CD4-positive, alpha-beta T cell treated with Interleukin-6 for 4 hours (primary cell): ENCODE measurements at places on chromosomes 2 and 18.
A peak's percentile ranks its signal among the peaks of the same experiment; 100 is the strongest.

- no peak for DNase-seq
These were observed 6.7 kb downstream of the CNNM3 start for GRCh38 chr2:96822786-96823185.

DNA sequence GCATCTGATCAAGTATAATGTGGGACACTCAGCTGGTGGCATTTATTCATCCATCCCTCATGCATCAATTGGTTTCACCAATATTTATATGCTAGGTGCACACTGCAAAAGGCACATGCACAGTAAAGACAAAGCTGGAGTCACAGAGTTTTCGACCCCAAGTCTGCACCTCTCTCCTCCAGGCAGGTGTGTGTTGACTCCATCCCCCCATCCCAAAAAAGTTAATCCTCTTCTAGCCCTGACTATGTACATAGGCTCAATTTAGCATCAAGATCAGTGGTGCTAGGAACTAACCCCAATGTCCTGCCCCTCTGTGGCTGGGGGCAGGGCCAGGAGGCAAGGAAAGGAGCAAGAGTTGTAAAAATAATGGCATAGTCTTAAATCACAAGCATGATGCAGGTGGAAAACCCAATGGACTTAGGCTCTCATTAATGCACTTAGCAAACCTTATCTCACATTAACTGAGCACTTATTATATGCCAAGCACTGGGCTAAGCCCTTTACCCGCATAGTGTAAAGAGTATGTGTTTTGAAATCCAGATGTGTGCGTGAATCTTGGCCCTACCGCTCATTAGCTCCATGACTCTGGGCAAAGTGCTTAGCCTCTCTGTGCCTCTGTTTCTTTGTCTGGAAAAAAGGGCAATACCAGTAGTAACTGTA lies 3.1 kb downstream of the EVA1A start:
- no peak for DNase-seq

GRCh38 chr2:239762655-239763269 lies 262.4 kb downstream of the NDUFA10 start:
- DNase-seq = no peak

DNA sequence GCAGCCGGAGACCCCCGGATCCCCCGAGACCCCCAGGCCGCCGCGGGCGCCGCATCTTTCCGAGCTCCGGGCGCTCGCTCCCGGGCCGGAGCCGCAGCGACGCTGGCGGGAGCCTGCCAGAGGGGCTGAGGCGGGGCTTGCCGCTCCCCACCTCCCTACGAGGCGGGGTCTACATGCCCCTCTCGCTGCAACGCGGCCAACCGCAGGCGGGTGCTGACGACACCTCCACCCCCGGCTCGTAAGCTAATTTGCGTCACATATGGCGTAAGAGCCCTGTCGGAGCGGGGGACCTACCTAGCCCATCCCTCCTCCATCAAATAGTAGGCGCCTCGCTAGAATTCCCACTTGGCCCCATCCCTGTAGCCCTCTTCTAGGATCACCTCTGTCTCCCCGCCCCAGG lies at the start of gene PTPRN:
Gene PTPRN (minus strand): TSS at position 124 of the 400 bp plus-strand sequence. CDS start 69 bp downstream, at position 55.
- no peak for DNase-seq

DNA sequence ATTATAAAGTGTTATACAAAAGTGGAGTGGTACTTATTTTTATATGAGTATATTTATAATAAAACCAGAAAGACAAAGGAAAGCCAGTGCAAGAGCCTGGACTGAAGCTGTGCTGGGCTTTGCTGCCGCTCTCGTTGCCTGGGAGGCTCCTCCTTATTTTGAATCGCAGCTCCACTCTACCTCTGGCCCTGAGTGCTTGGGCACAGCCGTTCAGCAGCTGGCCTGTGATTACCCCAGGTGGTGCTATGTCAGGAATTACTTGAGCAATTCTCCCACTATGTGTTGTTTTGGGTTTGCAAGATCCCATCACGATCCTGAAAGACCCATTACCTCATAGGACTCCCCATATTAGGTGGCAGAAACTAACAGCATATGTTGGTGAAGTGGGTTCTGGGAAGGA lies 53.0 kb upstream of the LCLAT1 start:
- no peak for DNase-seq

DNA sequence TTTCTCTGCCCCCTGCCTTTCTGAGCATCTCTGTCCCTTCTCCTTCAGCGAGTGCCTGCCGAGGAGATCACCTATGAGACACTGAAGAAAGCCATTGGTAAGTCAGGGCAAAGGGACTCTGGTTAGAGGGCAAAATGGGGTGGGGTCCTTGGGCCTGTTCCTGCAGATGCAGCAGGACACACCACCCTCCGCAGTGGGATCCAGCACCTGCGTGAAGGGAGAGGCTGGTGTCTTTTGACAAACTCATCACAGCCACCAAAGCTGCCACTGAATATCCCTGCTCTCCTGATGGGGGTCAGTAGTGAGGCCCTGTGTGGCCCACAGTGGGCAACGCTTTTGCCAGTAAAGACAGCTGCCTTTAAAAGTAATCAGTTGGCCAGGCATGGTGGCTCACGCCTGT lies 18.7 kb downstream of the POMC start:
- no peak for DNase-seq

GRCh38 chr18:32389858-32390257 lies 80.8 kb downstream of the GAREM1 start:
- DNase-seq = no peak

DNA sequence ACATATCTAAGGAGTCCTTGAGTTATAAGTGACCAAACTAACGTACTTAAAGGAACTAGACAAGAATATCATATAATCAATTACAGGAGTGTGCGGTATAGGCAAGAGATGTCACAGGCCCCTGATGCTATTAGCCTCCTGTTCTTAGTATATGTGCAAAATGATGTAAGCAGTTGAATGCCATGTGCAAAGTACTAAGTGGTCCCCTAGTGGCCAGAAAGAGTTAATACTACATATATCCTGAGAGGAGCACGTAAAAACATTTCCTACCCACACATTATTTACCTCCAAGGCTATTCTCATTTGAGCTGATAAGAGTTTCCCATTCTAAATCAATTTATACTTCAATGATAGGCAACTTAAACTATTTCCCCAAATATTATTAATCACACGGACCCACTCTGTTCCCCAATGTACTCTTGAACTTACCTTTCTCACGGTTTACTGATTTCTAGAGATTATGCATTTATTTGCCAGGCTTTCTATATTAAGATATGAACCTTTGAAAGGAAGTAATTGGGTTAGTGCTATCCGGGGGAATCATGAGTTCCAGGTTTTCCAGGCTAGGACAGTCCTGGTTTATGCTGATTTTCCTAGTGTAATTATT lies 158.0 kb upstream of the KLHL14 start:
- no peak for DNase-seq

- no peak for DNase-seq
These were observed 156.3 kb downstream of the EPHA4 start for GRCh38 chr2:221415789-221416188.

DNA sequence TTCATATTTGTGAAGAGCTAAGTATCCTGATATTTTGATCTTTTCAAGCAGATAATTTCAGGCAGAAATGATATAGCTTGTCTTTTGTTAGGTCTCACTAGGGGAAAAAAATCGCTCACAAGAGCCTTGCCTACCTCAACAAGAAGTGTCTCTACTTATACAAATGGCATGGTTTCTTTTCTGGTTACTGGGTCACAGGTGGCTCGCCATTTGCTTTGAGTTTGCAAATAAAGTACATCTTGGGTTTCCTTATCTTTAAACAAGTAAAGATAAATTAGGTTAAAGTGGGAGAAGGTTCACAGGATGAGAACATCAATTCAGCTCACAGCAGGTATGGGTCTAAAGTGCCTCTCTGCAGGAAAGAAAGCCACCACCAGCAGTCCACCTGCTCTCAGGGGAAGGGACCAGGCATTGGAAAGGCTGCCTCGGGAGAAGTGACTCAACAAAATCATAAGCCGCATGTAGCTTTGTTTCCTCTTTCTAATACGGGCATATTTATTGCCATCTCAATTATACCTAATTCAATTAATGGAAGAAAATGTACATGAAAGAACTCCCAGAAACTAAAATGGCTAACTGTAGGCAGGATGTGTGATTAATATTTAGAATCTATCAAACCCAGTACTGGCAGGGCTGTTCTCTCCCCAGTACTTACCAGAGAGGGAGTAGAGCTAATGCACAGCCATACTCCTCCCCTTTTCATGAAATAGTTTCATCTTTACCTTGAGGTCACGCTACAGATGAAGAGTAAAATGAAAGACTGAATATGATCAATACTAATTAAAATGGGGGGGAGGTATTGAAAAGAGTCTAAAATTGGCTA lies 28.3 kb downstream of the CDC42EP3 start:
- no peak for DNase-seq

DNA sequence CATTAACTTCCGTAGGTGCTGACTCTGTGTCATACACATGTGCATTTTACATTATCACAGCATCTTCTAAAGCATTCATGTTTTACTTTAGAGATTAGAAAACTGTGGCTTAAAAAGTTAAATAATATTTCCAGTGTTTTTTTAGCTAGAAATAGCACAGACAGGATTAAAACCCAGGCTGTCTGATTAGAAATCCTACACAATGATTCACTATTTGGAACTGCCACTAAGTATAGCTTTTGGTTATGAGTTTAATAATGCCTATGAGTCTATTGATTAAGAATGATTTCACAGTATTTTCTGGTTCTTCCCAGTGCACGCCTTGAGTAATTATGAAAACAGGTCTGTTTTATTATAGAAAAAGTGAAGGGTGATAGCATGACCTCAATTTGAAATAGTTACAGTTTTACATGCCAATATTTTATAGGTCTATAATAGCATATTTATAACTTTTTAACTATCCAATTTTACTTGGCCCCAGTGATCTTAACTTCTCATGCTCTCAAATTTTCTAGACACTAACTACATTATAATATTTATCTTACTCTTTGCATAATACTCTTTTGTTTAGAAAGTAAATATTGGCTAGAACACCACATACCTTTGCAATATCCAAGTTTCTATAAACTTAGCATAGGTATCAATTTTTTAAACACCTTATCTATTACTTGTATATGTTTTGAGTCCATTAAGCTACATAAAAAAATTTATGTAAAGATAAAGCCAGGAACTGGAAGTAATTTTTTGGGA lies 313.2 kb downstream of the RND3 start:
- no peak for DNase-seq

DNA sequence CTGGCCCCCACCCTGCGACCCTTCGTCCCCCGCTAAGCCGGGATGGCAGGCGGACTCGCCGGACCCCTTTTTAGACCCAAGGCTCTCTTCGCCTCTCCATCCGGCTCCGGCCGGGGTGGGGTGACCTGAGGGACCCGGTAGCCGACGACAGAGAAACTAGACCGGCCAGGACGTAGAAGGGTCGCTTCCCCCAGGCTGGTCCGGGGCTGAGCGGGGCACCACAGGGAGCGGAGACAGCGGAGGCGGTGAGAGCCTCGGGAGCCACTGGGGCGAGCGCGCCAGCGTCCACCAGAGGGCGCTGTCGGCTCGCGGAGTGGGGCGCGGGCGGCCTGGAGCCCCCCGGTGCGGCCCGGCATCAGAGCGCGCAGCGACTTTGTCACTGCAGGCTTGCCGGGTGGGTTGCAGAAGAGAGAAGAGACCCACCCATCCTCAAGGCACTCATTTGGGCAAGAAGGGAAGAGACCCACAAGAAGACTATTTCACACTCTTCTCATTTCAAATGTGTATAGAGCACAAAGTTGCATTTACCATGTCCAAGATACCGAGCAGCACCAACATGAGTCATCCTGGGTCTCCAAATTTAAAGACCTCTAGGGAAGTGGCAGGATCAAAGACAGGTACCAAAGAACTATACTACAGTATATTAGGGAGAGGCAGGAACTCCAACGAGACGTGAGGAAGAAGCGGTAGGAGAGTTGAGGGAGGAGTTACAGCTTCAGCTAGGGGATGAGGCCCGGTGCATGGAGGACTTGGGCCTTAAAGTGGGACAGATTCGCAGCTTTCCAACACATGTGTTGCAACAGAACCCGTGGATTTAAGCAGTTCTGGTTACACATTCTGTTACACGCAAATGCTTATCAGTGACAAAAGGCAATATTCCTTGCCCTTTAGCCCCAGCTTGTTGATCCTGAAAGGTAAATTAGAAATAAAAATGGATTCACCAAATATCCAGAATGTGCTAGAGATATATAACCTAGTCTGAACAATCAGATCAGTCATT lies 7.6 kb upstream of the PRKCE start:
- peak; percentile 79 for DNase-seq

- DNase-seq = no peak
These were observed 282.7 kb downstream of the EPHA4 start for GRCh38 chr2:221289389-221289788.

DNA sequence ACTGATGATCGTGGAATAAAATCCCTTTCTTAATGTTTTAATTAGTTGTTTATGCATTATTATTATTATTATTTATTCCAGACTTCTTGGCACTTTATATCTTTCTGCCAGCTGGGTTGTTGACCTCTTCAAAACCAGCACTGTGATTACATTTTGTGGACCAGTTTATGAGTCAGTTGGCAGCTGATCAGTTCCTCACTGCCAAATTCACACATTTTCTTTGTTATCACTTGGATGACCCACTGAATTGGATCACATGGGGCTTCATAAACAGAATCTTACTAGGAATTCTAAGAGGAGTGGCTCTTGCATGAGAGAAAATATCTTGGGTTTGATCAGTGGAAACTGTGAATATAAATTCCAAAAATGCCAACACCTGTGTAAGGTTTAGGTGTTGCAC lies 321.8 kb upstream of the SPRED2 start:
- no peak for DNase-seq

DNA sequence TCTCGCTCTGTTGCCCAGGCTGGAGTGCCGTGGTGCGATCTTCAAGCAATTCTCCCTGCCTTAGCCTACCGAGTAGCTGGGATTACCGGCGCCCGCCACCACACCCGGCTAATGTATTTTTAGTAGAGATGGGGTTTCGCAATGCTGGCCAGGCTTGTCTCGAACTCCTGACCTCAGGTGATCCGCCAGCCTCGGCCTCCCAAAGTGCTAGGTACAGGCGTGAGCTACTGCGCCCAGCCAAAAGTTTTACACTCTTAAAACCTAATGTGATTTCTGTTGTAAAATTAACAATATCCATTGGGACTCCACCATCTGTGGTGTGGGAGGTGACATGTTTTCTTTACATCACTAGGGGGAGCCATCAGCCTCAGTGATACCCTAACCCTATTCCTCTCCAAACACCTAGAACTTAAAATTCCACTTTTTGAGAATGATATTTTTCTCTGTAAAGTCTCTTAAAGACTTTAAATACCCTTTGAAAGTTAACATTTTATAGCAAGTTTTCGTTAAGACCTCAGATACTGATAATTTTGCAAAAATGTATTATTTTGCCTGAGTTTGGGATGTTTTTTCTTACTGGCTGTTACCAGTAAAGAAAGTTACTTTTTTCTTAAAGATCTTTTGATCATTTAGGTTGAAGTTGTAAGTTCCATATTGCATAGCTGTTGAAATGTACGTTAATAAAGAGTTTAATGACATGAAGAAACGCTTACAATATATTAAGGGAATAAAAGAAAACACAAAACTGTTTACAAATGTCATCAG lies 11.6 kb upstream of the EIF2AK2 start:
- peak; percentile 43 for DNase-seq

- no peak for DNase-seq
These were observed 190.5 kb downstream of the LDLRAD4 start for GRCh38 chr18:13409026-13409425.

DNA sequence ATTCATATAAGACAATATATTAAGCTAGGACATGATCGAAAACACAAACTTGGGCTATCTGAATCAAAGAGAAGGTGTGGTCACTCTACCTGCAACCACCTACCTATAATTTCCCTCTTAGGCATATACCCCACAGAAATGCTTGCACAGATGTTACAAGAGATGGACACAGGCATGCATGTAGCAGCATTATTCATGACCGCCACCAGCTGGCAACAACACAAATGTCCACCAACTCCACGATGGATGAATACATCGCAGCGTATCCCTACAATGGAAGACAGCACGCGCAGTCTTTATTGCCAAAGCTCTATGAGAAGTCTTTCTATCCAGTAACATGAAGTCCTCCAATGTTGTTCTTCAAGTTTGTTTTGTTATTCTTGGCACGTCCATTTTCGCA lies 90.8 kb downstream of the ARL4C start:
- no peak for DNase-seq
